ENCODE measurements at places on chromosomes 2 and 18. TPM values are rescaled to one million over a fixed set of nuclear protein-coding genes. Genes with fewer than 3 reads are reported as not detected.

ACTR1B gene
- polyA plus RNA-seq: 90.0 TPM

CHRND gene
- polyA plus RNA-seq: not detected

GRCh38 chr2:10531874-10532637, 83.9 kb upstream of the ODC1 start:
- no peak for DNase-seq
- no peaks in the 10 kb centered on the region for H3K4me1 ChIP-seq
- no peak overlapping the region for H3K27ac ChIP-seq
- H3K27me3 ChIP-seq: no peaks in the 10 kb centered on the region

- H3K27me3 ChIP-seq: no peaks in the 10 kb centered on the region
- no peak for DNase-seq
- H3K36me3 ChIP-seq: no peaks in the 10 kb centered on the region
- H3K4me3 ChIP-seq: no peak overlapping the region
- H3K4me1 ChIP-seq: peaks cover 6% of the 10 kb centered on the region
These were observed 92.9 kb downstream of the DTNA start for GRCh38 chr18:34802959-34803358.

GRCh38 chr18:72899338-72899737, 31.6 kb upstream of the NETO1 start:
- no peak for DNase-seq
- no peaks in the 10 kb centered on the region for H3K36me3 ChIP-seq
- H3K4me1 ChIP-seq: no peaks in the 10 kb centered on the region
- no peaks in the 10 kb centered on the region for H3K27me3 ChIP-seq
- H3K4me3 ChIP-seq: no peak overlapping the region

- H3K27ac ChIP-seq: no peak overlapping the region
- no peak overlapping the region for H3K4me3 ChIP-seq
- H3K4me1 ChIP-seq: no peaks in the 10 kb centered on the region
- no peaks in the 10 kb centered on the region for H3K27me3 ChIP-seq
- no peak for DNase-seq
These were observed 173.9 kb upstream of the PID1 start for GRCh38 chr2:229445019-229445418.

DNA sequence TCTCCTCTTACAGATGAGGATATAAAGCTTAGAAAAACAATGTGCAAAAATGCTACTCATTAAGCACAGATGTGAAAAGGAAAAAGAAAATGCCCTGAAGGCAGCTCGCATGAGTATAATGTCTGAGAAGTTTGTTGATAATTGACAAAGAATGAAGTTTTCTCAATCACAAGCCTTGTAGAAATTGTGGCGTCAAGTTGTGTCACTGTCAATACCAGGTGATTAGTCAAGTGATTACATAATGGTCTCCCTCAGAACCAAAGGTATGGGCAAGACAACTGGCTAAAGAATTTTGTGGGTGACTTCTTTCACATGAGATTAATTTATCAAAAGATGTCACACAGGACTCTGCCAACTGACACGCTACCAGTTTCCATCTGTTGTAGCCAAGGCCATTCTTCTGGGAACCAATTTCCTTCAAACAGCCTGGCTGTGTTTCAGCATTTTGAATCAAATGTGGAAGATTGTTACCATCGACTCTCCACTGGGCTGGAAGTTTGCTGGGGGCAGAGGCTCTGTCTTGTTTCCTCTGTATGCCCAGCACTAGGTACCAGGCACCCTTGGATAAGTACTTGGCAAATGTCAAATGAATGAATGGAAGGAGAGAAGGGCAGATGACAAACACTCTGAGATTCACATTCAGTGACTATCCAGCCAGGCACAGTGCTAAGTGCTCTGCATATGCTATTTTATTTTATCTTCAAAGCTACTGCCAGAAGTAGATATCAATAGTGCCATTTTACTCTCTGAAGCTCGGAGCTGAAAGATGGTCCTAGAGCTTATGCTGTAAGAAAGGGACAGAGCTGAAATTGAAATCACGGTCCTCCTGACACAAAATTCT, 5.9 kb upstream of the FN1 start:
- H3K4me3 ChIP-seq: no peak overlapping the region
- no peak overlapping the region for H3K27ac ChIP-seq
- H3K4me1 ChIP-seq: no peaks in the 10 kb centered on the region
- H3K36me3 ChIP-seq: no peaks in the 10 kb centered on the region

GRCh38 chr18:7822435-7823331, 255.6 kb downstream of the PTPRM start:
- no peaks in the 10 kb centered on the region for H3K36me3 ChIP-seq
- H3K27ac ChIP-seq: no peak overlapping the region
- H3K4me3 ChIP-seq: no peak overlapping the region
- no peaks in the 10 kb centered on the region for H3K4me1 ChIP-seq

DNA sequence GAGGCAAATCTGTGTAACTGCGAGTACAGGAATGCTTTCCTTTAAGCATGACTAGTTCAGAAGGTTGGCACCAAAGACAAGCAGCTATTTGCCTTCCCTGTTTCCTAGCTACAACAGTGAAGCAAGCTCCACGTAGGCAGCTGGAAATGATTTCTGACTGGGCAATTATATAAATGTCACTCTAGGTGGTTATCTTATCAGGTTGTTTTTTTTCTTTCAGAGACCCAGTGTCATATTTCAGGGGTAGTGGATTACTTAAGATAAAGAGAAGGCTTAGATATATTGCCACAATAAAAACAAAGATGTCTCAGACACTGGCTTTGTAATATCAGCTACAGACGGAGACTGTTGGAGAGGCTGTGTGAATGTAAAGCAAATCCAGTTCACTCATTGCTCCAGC, 748.9 kb upstream of the NXPH2 start:
- H3K36me3 ChIP-seq: no peaks in the 10 kb centered on the region
- H3K27ac ChIP-seq: no peak overlapping the region
- no peaks in the 10 kb centered on the region for H3K27me3 ChIP-seq
- DNase-seq: no peak
- no peak overlapping the region for H3K4me3 ChIP-seq

DNA sequence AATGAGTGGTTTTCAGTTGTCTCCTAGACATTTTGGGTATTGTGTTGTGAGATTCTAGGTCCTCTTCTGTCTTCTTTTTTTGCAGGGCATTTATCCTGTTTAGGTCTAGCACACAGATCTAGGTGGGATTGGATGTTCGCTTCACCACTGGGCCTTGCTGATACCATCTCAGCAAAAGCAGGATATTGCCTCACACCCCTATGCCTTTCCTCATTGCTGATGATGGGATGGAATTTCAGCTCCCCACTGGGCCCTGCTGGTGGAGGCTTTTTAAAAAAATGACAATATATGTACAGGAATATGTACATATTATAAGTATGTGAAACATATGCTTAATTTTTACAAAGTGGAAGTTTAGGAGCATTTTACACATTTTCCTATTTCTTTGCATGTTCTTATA, 5.4 kb upstream of the TOGARAM2 start:
- no peaks in the 10 kb centered on the region for H3K4me1 ChIP-seq
- H3K27me3 ChIP-seq: no peaks in the 10 kb centered on the region

DNA sequence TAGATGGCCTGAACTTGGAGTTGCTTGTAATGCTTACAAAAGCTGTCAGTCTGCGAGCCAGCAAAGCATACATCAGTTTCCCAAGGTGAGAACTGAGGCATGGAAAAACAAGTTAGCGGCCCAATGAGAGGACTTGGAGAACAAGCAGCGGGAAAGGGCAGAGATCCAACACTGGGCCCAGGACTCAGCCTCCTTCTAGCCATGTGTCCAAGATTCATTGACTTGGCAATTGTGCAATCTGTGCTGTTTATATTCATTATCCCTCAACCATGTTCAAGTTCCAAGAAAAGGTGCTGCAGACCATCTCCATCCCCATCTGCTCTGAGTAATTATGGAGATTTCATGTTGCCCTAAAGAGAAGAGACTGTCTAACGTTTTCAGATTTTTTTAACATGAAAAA, 187.4 kb downstream of the ALK start:
- no peak for DNase-seq
- no peak overlapping the region for H3K27ac ChIP-seq
- no peak overlapping the region for H3K4me3 ChIP-seq
- H3K36me3 ChIP-seq: no peaks in the 10 kb centered on the region
- no peaks in the 10 kb centered on the region for H3K4me1 ChIP-seq

Measured in pancreas (tissue), 10 donors.